Activated CD4-positive, alpha-beta T cell treated with anti-CD3 and anti-CD28 coated beads, Interleukin-2, Interleukin-6, amounts not matched to agents 100 ng/mL and 50 ng/mL, durations not matched to agents 16 hours and 8 hours (primary cell): ENCODE measurements at places on chromosomes 7 and 10.

DNA sequence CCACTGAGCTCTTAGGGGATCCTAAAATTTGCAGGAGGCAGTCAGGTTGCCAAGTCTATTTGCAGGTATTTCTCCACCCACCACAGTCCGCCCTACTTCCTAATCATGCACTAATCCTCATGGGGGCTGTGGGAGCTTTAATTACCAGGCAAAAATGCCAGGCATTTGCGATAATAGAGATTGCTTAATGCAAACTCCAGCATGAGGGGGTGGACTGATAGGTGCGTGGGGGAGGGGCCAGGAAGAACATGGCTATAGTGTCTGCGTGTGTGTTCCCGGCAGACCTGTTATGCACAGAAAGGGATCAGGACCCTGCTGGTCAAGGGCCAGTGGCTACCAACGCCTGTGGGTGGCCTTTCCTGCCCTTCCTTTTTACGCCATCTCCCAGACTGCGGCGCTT lies 15.6 kb upstream of the AQP1 start:
- DNase-seq, result no peak

GRCh38 chr10:92268748-92269147 lies 22.1 kb downstream of the CPEB3 start:
- no peak for DNase-seq

DNA sequence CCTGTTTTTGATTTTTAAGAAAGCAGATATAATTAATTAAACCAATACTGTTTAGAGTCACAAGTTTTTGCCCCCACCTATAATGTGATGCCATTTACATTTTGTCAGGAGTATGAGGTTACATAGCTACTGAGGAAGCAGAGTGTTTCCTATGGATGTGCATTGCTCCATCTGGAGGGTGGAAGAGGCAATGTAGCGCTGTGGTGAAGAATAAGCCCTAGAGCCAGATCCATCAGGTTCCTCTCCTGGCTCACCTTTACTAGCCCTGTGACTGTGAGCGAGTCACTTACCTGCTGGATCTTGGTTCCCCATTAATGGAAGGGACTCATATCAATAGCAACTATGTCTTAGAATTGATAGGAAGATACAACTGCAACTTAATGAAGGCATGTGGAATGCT lies 216.0 kb downstream of the GPAM start:
- DNase-seq, result no peak

- no peak for DNase-seq
Observed at GRCh38 chr10:81472927-81473470, 402.0 kb upstream of the NRG3 start.

- no peak for DNase-seq
Observed at GRCh38 chr10:119598397-119598796, 1.6 kb upstream of the TIAL1 start.

DNA sequence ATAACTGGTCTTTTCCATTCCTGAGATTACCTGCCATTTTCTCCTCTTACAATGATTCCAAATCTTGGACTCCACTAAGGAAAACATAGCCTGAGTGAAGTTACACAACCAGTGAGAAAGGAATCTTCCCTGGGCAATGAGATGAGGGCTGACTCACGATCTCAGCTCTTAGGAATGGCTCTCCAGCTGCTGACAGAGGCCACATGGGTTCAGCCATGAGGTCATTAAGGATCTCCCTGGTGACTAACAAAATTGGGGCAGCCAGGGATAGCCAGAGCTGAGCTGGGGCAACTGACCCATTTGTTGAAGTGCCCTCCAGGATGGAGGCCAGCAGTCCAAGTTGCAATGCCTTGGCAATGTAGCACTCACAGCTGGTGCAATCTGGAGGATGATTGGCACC lies 78.7 kb upstream of the MKLN1 start:
- DNase-seq, result no peak

DNA sequence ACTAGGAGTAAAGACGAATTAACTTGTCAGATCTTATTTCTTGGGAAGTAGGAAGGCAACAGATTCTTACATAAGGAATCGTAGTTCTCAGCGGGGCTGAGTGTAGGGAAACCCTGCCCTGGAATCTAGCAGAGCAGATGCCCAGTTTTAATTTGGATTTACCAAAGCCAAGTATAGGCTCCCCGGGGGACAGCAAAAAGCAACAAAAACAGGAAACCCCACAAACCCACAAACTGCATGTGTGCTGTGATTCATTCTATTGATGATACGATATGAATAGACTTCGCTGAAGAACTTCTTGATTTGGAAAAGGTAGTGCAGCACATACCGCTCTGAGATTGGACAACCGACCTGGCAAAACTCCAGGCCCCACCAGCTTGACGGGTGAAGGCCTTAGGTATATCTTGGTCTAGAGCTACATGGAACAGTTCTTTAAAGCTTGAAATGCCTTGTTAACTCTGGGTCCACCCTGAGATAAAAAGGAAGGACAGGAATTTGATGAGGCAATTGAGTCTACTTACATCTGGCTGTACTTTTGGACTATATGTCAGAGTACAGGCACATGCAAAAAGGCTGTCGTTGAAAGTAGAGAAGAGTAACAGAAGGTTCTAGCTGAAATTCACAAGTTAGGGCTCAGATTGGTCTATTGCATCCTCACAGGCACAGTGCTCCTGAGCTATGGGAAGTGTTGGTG lies 49.1 kb downstream of the STRA8 start:
- DNase-seq, result peak; percentile 39

GRCh38 chr10:103583871-103584215 lies 90.3 kb downstream of the NEURL1 start:
- no peak for DNase-seq
